Mesendoderm (in vitro differentiated cells): ENCODE measurements at places on chromosomes 11 and 22.
A peak's percentile ranks its signal among the peaks of the same experiment; 100 is the strongest.

DNA sequence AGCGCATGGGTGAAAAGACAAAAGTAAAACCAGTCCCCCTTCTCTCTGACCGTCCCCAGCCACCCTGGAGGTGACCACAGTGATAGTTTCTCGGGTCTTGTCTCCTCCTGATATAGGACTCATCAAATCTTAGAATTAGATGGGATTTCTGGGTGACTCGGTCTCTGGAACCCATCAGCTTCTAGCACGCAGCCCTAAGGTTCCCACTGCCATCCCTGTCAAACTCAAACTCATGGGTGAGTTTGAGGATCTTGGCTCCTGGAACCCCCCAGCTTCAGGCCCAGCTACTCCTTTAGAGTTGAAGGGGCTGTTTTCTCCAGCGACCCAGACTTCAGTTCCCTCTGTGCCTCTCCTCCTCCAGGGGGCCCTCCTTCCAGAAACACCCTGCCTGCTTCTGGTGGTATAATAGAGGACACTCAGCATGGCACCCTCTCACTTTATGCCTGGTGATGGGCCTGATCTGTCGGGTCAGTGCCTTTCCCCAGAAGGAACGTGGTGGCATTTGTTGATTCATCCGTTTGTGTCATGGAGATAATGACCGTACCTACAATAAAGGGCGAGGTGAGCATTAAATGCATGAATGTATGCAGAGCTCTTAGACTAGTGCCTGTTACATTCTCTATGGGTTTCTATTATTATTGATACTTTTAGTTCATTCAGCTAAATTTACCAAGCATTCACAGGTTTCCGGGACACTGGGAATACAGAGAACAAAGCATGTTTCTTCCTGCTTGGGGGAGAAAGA is 31.7 kb downstream of the MCM5 start:
- DNase-seq = no peak

GRCh38 chr22:44956840-44957767 is 52.7 kb downstream of the PHF21B start:
- DNase-seq = peak; percentile 44

GRCh38 chr22:24486501-24486921 is 8.6 kb upstream of the UPB1 start:
- DNase-seq = no peak

- DNase-seq = no peak
Observed at GRCh38 chr22:39332441-39333064, 13.1 kb upstream of the RPL3 start.

DNA sequence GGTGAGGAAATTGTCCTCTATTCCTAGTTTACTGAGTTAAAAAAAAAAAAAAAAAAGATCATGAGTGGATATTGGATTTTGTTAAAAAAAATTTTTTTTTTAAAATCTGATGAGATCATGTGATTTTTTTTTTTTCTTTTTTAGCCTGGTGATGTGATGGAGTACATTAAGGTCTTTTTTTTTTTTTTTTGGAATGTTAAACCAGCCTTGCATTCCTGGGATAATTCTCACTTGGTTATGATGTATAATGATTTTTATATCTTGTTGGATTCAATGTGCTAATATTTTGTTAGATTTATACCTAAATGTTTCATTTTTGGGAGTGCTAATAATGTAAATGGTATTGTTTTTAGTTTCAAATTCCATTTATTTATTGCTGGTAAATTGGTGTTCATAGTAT is 43.3 kb downstream of the DDX10 start:
- DNase-seq = no peak

DNA sequence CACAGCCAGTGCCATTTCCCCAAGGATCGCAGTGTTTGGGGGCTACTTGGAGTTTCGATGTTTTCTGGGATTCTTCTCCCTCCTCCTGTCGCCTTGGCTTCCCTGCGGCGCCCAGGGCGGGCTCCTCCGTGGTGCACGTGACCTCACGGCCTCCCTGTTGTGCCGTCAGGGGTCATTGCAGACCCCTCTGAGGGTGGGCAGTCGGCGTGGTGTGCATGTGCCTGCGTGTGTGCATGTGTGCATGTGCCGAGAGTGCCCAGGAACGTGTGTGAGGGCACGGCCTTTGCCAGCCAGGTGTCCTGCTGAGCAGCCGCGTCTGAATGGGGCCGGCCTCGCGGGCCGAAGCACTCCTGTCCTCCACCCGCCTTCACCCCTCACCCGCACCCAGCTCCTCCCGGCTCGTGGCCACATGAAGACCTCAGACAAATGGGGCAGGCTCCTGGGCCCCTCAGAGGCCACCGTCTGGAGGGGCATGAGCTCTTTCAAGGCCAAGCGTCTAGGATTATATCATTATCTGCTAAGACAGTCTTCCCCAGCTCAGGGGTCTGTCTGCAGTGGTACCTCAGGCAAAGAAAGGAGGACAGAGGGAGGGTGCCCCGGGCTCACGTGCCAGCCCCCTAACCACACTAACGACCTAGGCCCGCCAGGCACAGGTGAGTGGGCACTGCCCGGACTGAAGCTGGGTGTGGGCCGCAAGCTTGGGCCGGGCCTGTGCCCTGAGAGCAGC is 9.4 kb upstream of the MRPL23 start:
- DNase-seq = no peak

GRCh38 chr11:90344546-90344945 is 121.7 kb upstream of the CHORDC1 start:
- no peak for DNase-seq
